ENCODE measurements at places on chromosomes 2 and 18.

GRCh38 chr2:59920961-59921360 lies 632.5 kb downstream of the BCL11A start:
- DNase-seq = no peak

DNA sequence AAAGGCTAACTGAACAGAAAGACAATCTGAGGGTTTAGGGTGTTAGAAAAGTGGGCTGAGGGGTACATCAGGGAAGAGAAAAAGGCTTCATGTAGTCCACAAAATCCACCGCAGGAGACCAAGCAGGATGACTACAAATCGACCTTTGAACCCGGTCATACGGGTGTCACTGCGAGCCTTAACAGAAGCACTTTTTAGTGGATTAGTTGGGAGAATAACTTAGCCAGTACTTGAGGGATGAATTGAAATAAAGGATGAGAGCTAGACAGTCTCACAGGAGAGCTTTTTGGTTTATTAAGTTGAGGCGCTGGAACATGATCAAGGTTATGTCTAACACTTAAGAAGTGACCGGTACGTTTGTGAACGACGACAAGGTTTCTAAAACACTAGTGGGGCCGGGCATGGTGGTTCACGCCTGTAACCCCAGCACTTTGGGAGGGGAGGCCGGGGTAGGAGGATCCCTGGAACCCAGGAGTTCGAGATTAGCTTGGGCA lies 217.7 kb downstream of the MCFD2 start:
- DNase-seq = no peak

GRCh38 chr2:132279344-132279743 lies 117.6 kb upstream of the ANKRD30BL start:
- no peak for DNase-seq

- no peak for DNase-seq
These were observed 40.1 kb downstream of the CDC42EP3 start for GRCh38 chr2:37631292-37631691.

DNA sequence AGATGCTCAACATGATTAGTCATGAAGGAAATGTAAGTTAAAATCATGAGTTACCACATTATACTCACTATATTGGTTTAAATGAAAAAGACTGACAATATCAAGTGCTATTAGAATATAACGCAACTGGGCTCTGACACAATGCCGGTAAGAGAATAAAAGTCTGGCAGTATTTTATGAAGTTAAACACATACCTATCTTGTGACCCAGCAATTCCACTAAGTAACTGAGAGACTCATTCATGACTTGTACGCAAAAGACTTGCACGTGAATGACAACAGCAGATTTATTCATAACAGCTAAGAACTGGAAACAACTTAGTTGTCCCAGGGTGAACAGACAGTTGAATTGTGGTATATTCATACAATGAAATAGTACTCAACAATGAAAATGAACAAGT lies 342.1 kb downstream of the SLC4A3 start:
- DNase-seq = no peak

DNA sequence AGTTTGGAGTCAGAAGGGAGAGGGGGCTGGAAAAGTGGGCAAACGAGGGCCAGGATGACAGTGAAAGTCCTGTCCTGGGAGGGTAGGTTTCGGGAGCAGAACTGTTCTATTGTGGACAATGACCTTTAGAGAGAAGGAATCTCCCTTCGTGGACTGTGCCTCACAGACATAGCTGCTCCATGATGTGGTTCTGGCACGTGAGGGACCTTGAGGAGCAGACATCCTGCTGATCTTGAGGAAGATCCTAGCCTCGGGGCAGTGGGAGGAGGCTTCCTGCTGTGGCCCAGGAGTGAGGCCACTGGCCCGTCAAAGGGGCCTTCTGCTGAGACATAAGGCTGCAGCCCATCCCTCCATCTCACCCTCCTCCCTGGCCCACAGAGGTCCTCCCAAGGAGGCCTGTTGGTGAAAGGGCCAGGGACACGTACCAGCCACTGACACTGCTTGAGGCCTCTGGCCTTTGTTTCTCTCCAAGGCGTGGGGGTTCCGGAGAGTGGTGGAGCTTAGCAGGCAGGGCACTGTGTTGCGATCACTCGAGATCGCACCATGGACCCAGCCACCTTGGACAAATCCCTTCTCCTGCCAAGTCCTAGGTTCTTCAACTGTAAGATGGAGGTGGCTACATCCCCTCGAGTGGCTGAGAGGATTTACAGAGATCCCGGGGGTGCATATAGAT lies 167.2 kb downstream of the CELF4 start:
- no peak for DNase-seq

GRCh38 chr2:33278245-33278943 lies 198.1 kb upstream of the RASGRP3 start:
- no peak for DNase-seq

GRCh38 chr2:108447947-108448677 lies 894 bp upstream of the GCC2 start:
- no peak for DNase-seq

DNA sequence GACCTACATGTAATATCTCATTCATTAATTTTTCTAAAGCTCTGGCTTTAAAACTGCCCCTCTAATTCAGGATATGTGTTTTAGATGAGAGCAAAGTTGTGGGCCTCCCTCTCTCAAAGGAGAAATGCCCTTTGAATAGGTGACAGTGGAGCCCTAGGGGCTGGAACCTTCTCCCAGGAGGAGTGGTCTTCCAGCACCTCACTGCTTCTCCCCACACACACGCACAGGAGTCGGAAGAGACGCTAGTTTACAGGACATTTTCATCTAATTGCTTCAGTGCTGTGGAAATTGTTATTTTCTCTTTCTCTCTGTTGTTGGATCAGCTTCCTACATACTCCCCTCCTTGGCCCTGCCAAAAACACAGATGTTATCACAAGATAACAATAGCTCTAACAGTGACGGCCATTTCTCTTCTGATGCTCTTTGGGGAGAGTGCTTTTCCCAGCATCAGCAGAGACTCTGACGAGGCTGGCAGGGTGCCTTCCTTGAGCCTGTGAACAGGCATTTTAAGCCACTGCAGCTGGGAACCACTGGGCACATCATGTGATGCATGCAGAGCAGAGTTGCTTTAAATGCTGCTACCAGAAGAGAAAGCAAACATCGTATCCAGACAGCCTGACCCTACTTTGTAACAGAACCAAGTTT lies 209.4 kb upstream of the SP5 start:
- no peak for DNase-seq

- DNase-seq = no peak
These were observed 123.2 kb upstream of the RPRM start for GRCh38 chr2:153601812-153602211.

GRCh38 chr18:26482569-26482968 lies 65.8 kb downstream of the KCTD1 start:
- no peak for DNase-seq

DNA sequence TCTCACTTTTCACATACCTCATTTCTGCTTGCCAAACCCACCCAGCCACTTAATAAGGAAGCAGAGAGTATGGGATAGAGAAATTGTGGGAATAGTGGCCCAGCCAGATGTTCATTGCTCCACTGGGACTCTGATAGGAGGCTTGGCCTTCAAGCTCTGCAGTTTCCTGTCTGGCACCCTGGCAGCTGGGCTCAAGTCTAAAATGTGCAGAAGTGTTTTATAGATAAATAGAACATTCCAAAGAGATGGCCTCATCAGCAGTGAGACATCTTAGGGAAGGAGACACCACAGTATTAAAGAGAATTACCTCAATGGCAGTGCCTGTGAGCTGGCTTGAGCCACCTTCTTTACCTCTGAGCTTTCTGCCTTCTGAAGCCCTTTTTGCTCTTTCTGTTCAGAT lies 24.7 kb downstream of the COPS7B start:
- no peak for DNase-seq

DNA sequence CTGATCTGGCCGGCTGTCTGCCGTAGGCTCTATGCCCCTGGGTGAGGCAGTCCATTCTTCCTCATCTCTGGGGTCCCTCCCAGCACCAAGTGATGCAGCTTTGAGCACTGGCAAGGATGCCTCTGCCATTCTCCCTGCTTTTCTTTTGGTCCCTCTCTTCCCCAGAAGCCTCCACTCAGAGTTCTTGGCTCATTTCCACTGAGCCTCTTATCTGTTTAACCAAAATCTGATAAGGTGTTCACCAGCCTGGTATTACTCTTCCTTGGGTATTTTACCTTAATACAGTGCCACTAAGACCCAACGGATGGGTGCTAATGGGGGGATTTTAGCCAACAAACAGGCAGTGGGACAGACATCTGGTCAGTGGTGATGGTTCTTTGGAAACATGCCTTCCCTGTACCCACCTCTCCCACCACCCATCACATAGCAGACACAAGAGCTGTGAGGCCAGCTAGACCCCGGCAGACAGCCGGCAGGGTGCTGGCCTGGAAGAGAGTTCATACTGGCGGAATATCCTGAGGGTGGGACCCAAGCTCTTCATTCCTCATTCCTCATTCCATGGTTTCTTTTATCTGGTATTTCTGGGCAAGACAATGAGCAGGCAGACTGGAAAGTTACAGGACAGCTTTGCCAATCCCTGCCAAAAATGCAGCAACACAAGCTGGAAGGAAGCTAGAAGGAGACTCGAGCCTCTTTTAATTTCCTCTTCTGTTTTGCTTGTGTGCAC lies 34.6 kb downstream of the ZBTB7C start:
- no peak for DNase-seq

DNA sequence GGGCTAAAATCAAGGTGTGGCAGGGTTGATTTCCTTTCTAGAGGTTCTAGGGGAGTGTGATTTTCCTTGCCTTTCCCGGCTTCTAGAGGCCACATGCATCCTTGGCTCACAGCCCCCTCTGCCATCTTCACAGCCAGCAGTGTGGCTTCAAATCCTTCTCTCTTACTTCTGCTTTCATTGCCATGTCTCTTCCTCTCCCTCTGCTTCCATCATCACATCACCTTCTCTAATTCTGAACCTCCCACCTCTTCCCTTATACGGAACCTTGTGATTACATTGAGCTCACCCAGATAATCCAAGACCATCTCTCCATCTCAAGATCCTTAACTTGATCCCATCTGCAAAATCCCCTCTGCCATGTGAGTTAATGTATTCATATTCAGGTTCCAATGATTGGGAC lies 56.2 kb upstream of the RMDN2 start:
- no peak for DNase-seq

DNA sequence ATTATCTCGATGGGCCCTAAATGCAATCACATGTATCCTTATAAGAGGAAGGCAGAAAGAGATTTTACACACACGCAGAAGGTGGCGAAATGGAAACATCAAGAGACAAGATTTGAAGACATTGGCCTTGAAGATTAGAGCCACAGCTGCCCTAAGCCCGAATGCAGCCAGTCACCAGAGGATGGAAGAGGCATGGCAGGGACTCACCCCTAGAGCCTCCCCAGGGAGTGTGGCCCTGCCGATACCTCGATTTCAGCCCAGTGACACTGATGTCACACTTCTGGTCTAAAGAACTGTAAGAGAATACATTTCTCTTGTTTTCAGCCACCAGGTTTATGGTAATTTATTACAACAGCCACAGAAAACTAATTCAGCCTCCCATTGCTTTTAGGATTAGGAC lies 17.4 kb downstream of the TTC39C start:
- DNase-seq = no peak

GRCh38 chr2:56522605-56523089 lies 338.9 kb downstream of the CCDC85A start:
- DNase-seq = no peak

GRCh38 chr2:96953611-96953978 lies 32.8 kb downstream of the FAM178B start:
- no peak for DNase-seq

DNA sequence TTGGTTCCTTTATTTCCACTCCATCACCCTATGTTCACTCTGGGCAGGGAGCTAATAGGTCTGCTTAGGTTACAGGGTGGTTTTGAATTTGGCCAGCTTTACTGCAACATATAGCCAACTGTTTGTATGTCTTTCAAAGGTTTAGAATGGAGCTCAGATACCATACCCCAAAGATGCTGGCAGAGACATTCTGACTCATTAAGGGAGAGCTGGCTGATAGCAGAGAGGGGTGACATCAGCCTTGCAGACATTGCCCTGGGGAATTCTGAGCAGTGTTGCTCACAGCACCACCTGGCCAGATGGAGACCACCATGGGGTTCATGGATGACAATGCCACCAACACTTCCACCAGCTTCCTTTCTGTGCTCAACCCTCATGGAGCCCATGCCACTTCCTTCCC lies 2.1 kb downstream of the PROKR1 start:
- DNase-seq = no peak

GRCh38 chr2:226378753-226379705 lies 420.6 kb downstream of the IRS1 start:
- DNase-seq = no peak

DNA sequence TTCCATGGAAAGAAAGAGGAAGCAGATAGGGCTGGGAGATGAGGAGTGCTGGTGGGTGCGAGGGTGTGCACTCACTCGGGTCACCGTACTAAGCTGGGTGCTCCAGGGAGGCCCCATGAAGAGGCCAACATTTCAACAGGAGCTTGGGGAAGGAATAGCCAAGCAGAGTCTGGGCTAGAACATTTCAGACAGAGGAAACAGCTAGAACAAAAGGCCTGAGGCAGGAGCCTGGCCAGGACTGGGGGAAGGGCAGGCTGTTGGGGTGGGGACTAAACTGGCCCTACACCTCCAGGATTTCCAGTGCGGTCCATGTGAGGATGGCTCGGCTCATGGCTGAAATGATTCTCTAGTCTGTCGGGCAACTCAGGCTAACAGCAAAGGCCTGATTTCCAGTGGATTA lies 90.8 kb downstream of the ZFP36L2 start:
- peak; percentile 16 for DNase-seq

- no peak for DNase-seq
These were observed 79.7 kb downstream of the EHBP1 start for GRCh38 chr2:62785216-62785615.

DNA sequence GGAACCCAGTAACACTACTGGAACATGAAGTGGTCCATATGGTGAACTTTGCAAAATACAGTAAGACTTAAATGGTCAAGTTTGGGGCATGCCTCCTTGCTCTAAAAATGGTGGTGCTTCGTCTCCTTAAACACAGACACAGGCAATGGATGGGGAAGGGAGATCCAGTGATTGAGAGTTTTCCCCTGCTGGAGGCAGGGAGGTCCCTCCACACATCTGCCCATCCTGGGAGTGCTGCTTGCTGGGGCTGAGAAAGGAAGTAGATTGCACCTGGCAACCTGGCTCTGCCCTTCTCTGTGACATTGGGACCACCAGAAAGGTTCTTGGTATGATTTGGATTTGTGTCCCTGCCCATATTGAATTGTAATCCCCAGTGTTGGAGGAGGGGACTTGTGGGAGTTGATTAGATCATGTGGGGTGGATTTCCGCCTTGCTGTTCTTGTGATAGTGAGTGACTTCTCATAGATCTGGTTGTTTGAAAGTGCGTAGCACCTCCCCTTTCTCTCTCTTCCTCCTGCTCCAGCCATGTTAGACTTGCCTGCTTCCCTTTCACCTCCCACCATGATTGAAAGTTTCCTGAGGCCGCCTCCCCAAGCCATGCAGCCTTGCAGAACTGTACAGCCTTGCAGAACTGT lies 35.4 kb upstream of the SKOR2 start:
- no peak for DNase-seq

- no peak for DNase-seq
These were observed 622 bp upstream of the KCMF1 start for GRCh38 chr2:84970210-84970867.

GRCh38 chr2:202577250-202578183 lies 57.3 kb upstream of the FAM117B start:
- no peak for DNase-seq

GRCh38 chr2:141611-142010 lies 95.3 kb upstream of the FAM110C start:
- DNase-seq = no peak

- no peak for DNase-seq
These were observed 45.4 kb downstream of the RASGRP3 start for GRCh38 chr2:33521791-33522281.

GRCh38 chr18:74278058-74278457 lies 13.7 kb downstream of the CYB5A start:
- DNase-seq = no peak

- no peak for DNase-seq
These were observed 50.5 kb downstream of the RAB31 start for GRCh38 chr18:9758624-9759075.

Measured in omental fat pad (tissue), 4 donors.